Renal cortex interstitium (tissue), 15 donors: ENCODE measurements at places on chromosomes 4 and X. TPM values are rescaled to one million over a fixed set of nuclear protein-coding genes. Genes with fewer than 3 reads are reported as not detected.

The CSN1S1 gene
- not detected for polyA plus RNA-seq

The CT45A2 gene
- polyA plus RNA-seq = not detected

The NDNF gene
- polyA plus RNA-seq = 89.5 TPM

The RPL9 gene
- polyA plus RNA-seq = 1,492 TPM

The CNKSR2 gene
- polyA plus RNA-seq = 1.4 TPM

The COMMD8 gene
- polyA plus RNA-seq = 45.0 TPM

The ARMCX4 gene
- 21.8 TPM for polyA plus RNA-seq

The LEF1 gene
- polyA plus RNA-seq = 85.9 TPM

The CXCL8 gene
- 4.3 TPM for polyA plus RNA-seq

The SSX4 gene
- not detected for polyA plus RNA-seq

The PRDM8 gene
- 1.7 TPM for polyA plus RNA-seq

The SAGE1 gene
- not detected for polyA plus RNA-seq

The MAGEA9B gene
- polyA plus RNA-seq = not detected

The IRS4 gene
- polyA plus RNA-seq = 2.7 TPM

The ARHGAP36 gene
- polyA plus RNA-seq = 0.09 TPM

The ZDHHC9 gene
- 49.0 TPM for polyA plus RNA-seq

The NEXMIF gene
- 2.8 TPM for polyA plus RNA-seq

The BTK gene
- 4.0 TPM for polyA plus RNA-seq

The REPS2 gene
- 17.9 TPM for polyA plus RNA-seq

The DOK7 gene
- 2.2 TPM for polyA plus RNA-seq

The TLR2 gene
- polyA plus RNA-seq = 6.7 TPM

The PDCL2 gene
- polyA plus RNA-seq = 0.47 TPM

The RBM41 gene
- 28.5 TPM for polyA plus RNA-seq

The GJB1 gene
- polyA plus RNA-seq = 48.5 TPM

The FRMPD3 gene
- polyA plus RNA-seq = 0.49 TPM

The DRD5 gene
- polyA plus RNA-seq = 0.76 TPM

The CFP gene
- polyA plus RNA-seq = 1.5 TPM

The ANTXR2 gene
- polyA plus RNA-seq = 74.8 TPM

The HOPX gene
- polyA plus RNA-seq = 20.4 TPM

The TLR1 gene
- polyA plus RNA-seq = 3.6 TPM

The ZAR1 gene
- not detected for polyA plus RNA-seq

The FAM114A1 gene
- 33.8 TPM for polyA plus RNA-seq

The ADH7 gene
- polyA plus RNA-seq = not detected

The OR13H1 gene
- polyA plus RNA-seq = not detected

The TMEM255A gene
- polyA plus RNA-seq = 0.22 TPM
